ENCODE measurements at places on chromosomes 12 and 14.

- DNase-seq, result no peak
Measured at GRCh38 chr12:118326991-118327390, 45.7 kb downstream of the TAOK3 start.

DNA sequence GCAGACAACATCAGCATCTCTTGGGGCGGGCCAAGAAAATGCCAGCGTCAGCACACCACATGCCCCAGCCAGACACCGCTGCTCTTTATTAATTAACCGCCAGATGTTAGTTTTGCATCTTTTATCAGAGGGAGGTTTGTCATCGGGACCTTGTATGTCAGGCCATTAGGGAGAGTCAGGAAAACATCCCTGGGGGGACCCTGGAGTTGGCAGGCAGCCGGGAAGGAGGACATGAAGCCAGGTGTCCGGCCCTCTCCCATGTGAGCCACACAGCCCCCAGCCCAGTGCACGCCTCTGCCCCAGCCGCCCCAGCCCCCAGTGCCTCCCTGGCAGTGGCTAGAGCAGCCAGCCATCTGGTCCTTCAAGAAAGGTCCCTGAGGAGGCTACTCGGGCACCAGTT is 56.9 kb upstream of the FAM222A start:
- DNase-seq, result no peak

GRCh38 chr12:57296291-57296690 is 45.3 kb upstream of the STAC3 start:
- no peak for DNase-seq

DNA sequence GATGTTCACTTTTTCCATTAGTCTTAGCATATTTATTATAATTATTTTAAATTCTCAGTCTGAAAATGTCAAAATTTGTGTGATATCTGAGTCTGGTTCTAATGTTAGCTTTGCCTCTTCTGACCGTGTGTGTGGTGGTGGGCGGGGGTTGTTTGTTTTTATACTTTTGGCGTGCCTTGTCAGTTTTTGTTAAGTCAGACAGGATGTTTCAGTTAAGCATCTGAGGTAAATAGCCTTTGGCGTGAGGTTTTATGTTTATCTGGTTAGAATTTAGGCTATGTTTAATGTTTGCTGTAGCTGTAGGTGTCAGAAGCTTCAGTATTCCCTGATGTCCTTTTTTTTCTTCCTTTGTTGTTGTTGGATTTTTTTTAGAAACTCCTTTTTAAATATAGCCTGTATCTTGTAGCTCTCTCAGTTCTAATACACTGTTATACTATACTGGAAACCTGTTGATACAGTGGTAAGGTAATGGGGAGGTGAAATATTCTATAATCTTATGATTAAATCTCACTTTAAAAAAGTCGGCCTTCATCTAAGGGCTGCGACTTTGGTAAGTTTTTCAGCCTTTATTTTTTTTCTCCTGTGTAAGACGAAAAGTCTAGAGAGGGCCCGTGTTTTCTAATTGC is 111.6 kb downstream of the SCAF11 start:
- peak; percentile 3 for DNase-seq

- DNase-seq, result no peak
Measured at GRCh38 chr14:62301911-62302310, 539.7 kb downstream of the SNAPC1 start.

Measured in stimulated activated CD8-positive, alpha-beta memory T cell treated with anti-CD3 and anti-CD28 coated beads, Interleukin-4, amount 100 ng/mL, for 24 hours (primary cell).